NCI-H1694 (cell line): ENCODE measurements at places on chromosomes 12 and 14.
A peak's percentile ranks its signal among the peaks of the same experiment; 100 is the strongest.

- no peak for DNase-seq
Observed at GRCh38 chr14:104778694-104779331, 16.7 kb downstream of the AKT1 start.

GRCh38 chr12:77599782-77600467 is 230.8 kb upstream of the NAV3 start:
- no peak for DNase-seq

DNA sequence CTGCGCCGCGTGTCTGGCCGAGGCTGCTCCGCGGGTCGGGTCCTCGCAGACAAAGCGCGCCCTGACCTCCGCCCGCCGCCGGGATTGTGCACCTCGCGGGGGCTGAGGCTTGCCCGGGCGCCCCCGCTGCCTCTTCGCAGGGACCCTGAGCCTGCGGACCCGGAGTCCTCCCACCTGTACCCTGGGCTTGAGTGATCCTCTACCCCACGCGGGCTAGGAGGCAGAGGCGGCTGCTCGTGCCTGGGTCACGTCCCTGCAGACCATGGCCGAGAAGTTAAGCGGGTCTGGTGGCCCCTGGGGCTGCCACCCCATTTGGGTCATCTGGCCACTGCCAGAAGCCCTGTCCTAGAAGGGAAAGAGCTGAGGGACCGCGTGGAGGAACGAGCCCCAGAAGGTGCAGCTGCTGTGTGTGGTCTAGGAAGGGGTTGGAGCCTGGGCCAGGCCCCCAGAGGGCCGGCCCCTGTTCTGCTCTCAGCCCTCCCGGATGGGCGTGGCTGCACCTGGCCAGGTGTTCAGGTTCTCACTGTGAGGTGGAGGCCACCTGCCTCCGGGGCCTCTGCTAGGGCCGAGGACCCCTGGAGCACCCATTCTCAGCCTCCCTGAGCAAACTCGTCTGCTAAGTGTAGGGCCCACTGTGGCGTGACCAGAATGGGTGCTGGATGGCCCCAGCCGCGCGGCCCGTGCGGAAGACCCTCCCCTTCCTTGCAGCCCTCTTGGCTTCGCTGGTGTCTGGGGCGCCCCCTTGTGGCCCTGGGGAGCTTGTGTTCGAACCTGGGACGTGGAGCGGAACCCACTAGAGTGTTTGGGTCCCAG is 49.6 kb downstream of the LRCOL1 start:
- peak; percentile 56 for DNase-seq

DNA sequence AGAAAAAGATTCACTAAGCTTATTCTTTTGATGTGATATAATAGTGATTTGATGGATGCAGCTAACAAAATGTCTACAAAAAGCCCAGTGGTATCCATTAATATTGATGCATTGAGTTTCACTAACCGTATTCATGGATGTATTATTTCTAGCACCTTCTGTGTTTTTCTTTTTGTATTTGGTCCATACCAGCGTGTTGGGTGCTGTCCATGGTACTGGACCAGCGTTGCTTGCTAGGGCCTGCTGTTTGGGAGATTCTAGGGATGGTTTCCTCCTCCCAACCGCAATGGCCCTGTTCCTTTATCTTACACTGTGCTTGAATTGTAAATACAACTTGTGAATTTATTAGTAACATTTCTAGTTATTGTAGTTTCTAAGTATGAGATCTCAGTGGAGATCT is 31.7 kb downstream of the ANO4 start:
- DNase-seq = no peak

DNA sequence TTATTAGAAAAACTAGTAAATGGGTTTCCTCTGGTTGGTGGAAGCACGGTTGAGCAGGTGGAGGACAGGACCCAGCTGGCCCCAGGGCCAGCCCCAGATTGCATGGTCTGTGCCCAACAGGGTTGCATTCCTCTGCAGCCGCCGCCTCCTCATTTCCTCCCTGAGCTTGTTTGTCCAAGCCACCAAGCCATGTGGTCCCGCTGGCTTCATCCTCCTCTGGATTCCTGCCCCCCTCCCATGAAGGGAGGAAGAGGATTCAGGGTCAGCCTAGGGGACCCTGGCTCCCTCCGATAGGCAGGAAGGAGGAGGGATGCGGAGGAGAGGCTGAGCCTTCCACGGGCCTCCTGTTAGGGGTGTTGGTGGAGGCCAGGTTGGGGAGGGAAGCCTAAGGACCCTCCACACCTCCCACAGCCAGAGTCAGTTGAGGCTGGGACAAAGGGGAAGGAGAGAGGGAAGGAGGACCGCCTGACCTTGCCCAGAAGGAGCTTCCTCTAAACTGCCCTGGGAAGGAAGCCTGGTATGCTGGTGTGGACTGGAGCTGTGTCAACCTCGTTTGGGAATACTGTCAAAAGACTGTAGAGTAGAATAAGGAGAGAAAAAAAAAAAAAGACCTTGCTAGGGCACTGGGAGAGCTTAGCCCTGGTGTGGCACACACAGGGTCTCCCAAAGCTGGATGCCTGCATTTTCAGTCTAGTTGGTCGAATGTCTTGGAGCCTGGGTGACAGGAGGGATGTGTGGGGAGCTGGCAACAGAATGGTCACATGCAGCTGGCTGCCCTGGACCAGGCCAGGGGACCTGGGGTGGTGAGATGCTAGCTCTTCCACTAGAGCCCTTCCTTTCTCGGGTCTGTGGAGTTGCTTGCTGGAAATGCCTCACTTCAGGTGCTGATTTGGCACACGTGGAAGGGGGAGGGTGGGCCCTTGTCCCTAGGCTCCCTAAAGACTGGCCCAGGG is 42.4 kb downstream of the PLEKHG3 start:
- DNase-seq = no peak

DNA sequence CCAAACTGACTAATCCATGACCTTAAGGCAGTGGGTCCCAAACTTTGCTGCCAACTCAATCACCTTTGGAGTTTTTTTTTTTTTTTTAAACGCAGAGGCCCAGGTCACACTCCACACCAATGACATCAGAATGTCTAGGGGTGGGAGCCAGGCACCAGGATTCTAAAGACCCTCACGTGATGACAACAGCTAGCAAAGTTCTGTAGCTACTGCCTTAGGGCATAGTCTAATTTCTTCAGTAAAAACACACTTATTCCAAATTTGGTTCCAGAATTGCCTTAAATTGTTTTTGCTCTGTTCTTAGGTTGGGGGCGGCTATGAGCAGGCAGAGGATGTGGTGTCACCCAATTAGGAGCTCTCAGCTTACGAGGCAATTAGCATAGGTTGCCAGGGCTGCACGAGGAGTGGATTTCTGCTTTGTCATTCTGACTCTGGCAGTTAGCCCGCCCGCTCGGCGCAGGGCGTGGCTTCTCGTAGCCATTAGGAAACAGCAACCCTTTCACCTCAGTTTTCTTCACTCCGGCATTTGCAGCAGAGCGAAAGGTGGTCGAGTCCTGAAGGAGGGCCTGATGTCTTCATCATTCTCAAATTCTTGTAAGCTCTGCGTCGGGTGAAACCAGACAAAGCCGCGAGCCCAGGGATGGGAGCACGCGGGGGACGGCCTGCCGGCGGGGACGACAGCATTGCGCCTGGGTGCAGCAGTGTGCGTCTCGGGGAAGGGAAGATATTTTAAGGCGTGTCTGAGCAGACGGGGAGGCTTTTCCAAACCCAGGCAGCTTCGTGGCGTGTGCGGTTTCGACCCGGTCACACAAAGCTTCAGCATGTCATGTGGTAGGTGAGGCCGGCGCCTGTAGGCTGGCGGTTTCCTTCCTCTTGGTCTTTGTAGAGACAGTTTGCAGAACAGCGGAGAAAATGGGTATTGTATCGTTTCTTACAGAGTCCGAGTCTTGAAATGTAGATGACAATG is 16.7 kb upstream of the EID3 start:
- DNase-seq = peak; percentile 94

- DNase-seq = no peak
Observed at GRCh38 chr12:66725031-66725430, 46.2 kb upstream of the GRIP1 start.

DNA sequence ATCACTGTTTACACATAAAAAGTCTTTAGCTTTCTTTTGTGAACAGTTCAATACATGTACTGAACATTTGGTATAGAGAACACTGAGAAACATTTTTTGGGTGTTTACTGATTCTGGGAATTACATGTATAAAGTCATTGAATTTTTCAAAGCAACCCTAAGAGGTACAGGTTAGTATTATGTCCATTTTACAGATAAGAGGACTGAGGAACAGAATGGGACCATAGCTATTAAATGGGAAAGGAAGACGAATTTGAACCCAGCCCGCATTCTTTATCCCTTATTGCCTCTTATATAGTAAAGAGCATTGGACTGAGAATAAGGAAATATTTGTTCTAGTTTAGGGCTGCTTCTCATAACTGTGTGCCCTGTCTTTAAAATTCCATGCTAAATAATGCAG is 889 bp upstream of the KANSL2 start:
- DNase-seq = no peak

DNA sequence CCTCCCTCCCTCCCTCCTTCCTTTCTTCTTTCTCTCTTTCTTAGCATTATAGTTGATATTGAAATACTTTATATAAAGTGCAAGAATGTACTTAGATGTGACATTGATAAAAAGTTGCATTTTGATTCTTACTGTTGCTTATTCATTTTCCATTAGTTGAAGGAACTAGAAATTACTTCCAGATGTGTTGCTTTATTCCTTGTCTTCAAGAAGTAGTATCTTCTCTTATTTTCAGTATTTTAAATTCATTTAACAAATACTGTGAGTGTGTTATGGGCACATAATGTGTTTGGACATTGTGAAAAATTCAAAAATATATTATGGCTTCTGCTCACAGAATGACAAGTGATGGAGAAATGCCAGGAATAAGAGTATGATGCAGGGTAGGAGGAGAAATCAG is 45.6 kb downstream of the TRMT5 start:
- no peak for DNase-seq

DNA sequence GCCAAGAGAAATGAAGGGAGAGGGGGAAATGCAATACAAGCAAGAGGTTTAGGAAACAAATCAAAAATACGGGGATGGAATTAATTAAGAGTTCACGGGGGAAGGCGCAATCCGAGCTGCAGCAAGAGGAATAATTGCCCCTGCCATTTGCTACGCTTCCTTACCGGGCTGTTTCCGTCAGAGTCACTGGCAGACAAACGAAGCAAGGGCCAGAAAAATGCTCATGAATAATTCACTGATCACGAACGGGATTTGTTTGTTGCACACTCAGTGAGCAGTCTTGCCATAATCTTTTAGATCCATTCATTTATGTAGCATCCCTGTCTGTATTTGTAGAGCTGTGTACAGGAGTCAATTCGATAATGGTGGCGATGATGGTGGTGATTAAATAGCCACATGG is 39.0 kb downstream of the PLXNC1 start:
- DNase-seq = no peak

DNA sequence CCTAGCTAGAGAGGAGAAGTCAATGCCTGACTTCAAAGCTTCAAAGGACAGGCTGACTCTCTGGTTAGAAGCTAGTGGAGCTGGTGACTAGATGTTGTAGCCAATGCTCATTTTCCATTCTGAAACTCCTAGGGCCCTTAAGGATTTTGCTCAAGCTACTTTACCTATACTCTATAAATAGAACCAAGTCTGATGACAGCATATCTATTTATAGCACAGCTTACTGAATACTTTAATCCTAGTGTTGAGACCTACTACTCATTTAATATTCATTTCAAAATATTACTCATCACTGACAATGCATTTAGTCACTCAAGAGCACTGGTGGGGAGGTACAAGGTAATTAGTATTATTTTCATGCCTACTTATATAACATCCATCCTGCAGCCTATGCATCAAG is 137.2 kb upstream of the PELI2 start:
- no peak for DNase-seq

GRCh38 chr12:19491863-19492262 is 52.6 kb downstream of the AEBP2 start:
- no peak for DNase-seq

GRCh38 chr12:50296554-50296953 is 13.2 kb upstream of the LIMA1 start:
- DNase-seq = no peak

- no peak for DNase-seq
Observed at GRCh38 chr14:92800012-92800411, 5.9 kb downstream of the GOLGA5 start.

GRCh38 chr12:89225808-89226411 is 126.4 kb downstream of the DUSP6 start:
- no peak for DNase-seq

DNA sequence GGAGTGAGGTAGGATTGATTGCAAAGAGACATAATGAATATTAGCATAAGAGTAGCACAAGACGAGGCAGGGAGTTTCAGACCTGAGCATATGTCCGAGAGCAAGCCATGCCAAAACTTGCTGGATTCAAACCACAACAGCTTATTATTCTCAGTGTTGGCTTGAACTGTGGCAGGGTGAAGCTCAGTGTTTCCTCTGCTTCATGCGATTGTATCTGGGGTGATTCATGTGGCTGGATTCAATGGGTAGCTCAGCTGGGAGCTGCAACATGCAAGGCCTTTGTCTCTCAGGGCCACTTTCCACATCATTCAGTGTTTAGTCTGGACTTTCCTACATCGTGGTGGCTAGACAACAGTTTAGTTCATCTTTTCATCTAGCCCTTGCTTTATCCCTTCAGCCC is 22.1 kb upstream of the E2F7 start:
- peak; percentile 4 for DNase-seq

GRCh38 chr14:50083467-50084337 is 32.7 kb downstream of the VCPKMT start:
- DNase-seq = no peak

GRCh38 chr14:64364907-64365306 is 23.2 kb upstream of the MTHFD1 start:
- DNase-seq = no peak

GRCh38 chr14:61533513-61534255 is 161.6 kb upstream of the HIF1A start:
- no peak for DNase-seq

GRCh38 chr12:96436366-96437170 is 36.3 kb upstream of the CDK17 start:
- no peak for DNase-seq

DNA sequence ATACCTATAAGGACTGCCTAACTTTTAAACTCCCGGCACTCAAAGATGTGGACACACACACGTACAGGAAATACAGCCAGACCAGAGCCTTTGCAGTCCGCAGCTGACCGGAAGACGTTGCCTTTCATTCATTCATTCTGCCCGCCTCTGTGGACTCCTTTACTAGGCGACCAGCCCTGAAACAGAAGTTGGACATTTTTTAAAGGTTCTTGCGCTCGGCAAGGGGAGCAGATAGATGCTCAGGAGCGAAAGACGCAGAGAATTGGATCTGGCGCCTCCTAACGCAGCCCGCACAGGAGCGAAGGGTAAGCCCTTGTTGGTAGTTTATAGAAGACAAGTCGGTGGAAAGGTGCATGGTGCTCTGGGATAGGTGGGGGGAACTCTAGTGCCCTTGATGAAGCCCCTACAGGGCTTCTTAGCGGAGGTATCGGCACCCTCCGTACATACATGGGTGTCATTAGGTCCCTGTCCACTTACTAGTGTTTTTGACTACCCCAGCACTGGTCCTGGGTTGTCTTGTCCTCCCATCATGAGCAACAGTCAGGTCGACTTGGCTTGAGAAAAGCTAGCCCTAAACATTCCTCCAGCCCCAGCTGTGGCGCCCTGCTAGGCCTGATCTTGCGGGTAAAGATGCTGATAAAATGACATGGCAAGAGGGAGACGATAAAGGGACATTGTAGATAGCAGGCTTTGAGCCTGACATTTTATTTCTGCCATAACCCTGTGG is at the start of gene KDM2B:
KDM2B (minus strand) TSS at position 65 of the 727 bp plus-strand sequence. CDS start 112 bp downstream, outside the sequence.
- no peak for DNase-seq

- DNase-seq = no peak
Observed at GRCh38 chr12:99706736-99707473, 59.4 kb downstream of the GARIN6 start.

GRCh38 chr12:85424581-85425348 is 144.7 kb downstream of the ALX1 start:
- peak; percentile 11 for DNase-seq
